Endothelial cell (in vitro differentiated cells): ENCODE measurements at places on chromosomes 2 and 18.

- H3K4me1 ChIP-seq = no peaks in the 10 kb centered on the region
- no peak overlapping the region for H3K4me3 ChIP-seq
- H3K27ac ChIP-seq = no peak overlapping the region
- H3K27me3 ChIP-seq = peaks cover 1% of the 10 kb centered on the region
- no peak for DNase-seq
Observed at GRCh38 chr2:15119722-15120175, 441.4 kb downstream of the NBAS start.

GRCh38 chr18:59279722-59280121 lies 6.5 kb upstream of the RAX start:
- peaks cover 12% of the 10 kb centered on the region for H3K27me3 ChIP-seq

DNA sequence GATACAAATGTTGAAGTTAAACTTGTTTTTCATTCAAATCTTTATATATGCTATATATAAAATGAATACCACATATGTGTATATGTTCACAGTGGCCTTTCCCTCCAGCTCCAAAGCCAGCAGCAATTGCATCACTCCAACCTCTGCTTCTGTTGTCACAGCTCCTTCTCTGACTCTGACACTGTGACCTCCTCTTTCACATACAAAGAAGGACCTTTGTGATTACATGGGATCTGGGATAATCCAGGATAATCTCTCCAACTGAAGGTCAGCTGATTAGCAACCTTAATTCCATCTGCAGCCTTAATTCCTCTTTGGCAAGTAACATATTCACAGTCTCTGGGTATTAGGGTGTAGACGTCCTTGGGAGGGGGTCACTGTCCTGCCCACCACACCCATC lies 8.4 kb downstream of the FLACC1 start:
- peaks cover 5% of the 10 kb centered on the region for H3K4me1 ChIP-seq
- no peak for DNase-seq
- H3K4me3 ChIP-seq = no peak overlapping the region
- peaks cover 2% of the 10 kb centered on the region for H3K27me3 ChIP-seq

GRCh38 chr2:101951296-101951695 lies 40.5 kb upstream of the IL1R2 start:
- DNase-seq = no peak
- peaks cover 3% of the 10 kb centered on the region for H3K27me3 ChIP-seq
- no peak overlapping the region for H3K27ac ChIP-seq
- no peak overlapping the region for H3K4me3 ChIP-seq
- H3K36me3 ChIP-seq = peaks cover 5% of the 10 kb centered on the region

GRCh38 chr2:31992025-31992579 lies 18.7 kb downstream of the MEMO1 start:
- H3K4me1 ChIP-seq = peaks cover 5% of the 10 kb centered on the region
- no peak overlapping the region for H3K4me3 ChIP-seq
- H3K36me3 ChIP-seq = no peaks in the 10 kb centered on the region
- no peak for DNase-seq
- H3K27ac ChIP-seq = no peak overlapping the region

DNA sequence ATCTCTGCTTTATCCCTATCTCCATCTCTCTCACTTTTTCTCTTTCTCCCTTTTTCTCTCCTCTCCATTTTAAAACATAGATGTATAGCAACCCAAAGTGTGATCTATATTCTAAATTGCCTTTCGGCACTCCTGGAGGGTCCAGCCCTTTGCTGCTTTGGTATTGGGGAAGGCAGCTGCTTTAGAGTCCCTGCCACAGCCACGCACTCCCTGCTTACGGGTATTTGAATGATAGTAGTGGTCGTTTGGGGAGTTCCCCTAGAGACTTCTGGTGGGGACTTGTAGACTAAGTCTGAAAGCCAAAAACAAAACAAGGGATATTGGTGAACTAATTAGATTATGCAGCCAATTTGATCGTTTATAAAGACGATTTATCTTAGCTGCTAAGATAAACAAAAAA lies 11.9 kb downstream of the QPCT start:
- peaks cover 3% of the 10 kb centered on the region for H3K36me3 ChIP-seq
- no peak overlapping the region for H3K27ac ChIP-seq
- H3K4me3 ChIP-seq = no peak overlapping the region
- peaks cover 3% of the 10 kb centered on the region for H3K4me1 ChIP-seq

DNA sequence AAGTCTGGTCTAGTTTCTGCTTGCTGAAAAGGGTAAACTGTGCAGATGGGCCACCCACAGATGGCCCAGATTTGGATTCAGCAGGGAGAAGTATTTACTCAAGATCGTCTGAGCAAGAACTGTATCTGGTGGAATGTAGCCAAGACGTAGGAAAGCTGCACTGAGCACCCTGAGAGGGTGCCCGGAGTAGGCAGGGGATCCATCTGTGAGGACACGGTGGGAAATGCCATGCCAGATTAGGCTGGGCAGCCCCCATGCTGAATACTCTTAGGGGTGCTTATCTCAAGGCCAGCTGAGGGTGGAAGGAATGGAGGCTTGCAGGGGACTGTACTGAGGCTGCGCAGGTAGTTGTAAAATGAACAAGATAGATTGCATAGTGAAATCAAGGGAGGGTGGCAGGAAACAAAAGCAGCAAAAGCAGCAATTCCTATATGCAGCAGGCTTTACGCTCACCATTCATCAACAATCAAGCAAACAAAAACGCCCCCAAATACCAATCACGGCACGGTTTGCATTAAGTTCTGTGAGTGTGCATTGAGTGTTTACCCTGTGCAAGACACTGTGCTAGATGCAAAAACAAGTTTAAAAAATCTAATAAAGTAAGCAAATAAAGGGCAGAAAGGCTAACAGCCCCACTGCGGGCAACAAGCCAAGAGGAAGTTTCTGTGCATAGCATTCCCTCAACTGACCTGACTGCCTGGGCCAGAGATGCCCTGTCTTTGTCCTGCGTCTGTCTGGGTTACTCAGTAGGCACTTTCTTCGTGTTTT lies 32.2 kb upstream of the LPIN2 start:
- no peak overlapping the region for H3K27ac ChIP-seq
- DNase-seq = no peak
- no peaks in the 10 kb centered on the region for H3K27me3 ChIP-seq
- H3K36me3 ChIP-seq = no peaks in the 10 kb centered on the region
- no peak overlapping the region for H3K4me3 ChIP-seq
- H3K4me1 ChIP-seq = peaks cover 15% of the 10 kb centered on the region

DNA sequence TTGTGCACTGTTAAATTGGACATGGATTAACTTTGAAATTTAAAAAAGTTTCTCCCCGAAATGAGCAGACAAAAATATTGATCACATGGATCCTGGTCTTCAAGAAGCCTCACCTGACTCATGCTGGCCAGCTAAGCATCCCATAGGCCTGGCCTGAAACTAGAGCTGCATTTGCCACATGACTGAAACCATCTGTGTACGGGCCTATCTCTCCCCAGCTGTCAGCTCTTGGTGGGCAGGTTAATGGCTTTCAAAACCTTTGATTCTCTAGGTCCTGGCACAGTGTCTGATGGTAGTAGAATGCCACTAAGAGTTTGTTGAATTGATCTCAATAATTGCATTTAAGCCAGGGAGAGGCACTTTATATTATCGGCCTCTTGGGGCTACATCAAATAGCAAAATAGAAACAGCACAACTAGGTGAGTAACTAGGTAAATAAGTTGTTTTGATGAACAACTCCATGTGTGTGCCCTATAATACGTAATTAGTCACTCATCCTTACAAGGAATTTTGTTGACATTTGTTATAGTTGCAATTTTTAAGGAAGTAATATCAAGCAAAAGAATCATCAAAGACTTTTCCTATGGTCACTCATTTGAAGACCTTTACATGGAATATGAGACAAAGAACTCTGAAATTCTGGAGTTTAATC lies 251.1 kb downstream of the SP3 start:
- DNase-seq = no peak
- no peak overlapping the region for H3K27ac ChIP-seq
- no peaks in the 10 kb centered on the region for H3K27me3 ChIP-seq
- H3K36me3 ChIP-seq = no peaks in the 10 kb centered on the region
- no peaks in the 10 kb centered on the region for H3K4me1 ChIP-seq
- H3K4me3 ChIP-seq = no peak overlapping the region

DNA sequence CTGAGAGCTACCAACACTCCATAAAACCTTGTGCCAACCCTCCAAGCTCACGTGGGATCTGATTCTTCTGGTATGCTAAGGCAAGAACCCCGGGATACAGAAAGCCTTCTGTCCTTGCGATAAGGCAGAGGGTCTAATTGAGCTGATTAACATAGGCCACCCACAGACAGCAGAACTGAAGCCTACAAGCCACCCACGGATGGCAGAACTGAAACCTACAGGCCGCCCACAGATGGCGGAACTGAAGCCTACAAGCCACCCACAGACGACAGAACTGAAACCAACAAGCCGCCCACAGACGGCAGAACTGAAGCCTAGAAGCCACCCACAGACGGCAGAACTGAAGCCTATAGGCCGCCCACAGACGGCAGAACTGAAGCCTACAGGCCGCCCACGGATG lies 216.3 kb downstream of the SNTG2 start:
- H3K4me1 ChIP-seq = peaks cover 26% of the 10 kb centered on the region
- no peak overlapping the region for H3K4me3 ChIP-seq
- H3K27me3 ChIP-seq = peaks cover 12% of the 10 kb centered on the region
- no peak for DNase-seq
